Ovary (tissue), 10 donors: ENCODE measurements at places on chromosomes 3 and 15. TPM values are rescaled to one million over a fixed set of nuclear protein-coding genes. Genes with fewer than 3 reads are reported as not detected.

DNA sequence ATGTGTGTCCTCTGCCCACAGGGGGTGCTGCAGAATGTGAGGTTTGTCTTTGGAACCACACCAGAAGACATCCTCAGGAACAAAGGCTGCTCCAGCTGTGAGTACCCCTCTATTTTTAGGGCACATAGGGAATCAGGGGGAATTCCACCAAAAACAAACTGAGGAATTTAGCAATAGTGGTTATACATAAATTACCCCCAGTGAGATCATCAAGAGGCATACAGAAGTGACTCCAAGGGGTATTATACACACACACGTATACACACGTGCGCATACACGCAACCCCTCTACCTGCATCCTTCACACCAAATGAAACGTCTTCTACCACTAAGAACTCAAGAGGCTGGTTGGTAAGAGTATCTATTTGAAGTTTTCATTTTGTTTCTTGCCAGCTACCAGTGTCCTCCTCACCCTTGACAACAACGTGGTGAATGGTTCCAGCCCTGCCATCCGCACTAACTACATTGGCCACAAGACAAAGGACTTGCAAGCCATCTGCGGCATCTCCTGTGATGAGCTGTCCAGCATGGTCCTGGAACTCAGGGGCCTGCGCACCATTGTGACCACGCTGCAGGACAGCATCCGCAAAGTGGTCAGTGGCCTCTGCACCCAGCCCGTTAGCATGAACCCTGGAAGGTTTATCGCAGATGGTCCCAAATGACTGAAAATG, 2.9 kb downstream of the THBS1 start:
- no peaks in the 10 kb centered on the region for H3K36me3 ChIP-seq
- no peak for DNase-seq
- no peak overlapping the region for H3K27ac ChIP-seq

DNA sequence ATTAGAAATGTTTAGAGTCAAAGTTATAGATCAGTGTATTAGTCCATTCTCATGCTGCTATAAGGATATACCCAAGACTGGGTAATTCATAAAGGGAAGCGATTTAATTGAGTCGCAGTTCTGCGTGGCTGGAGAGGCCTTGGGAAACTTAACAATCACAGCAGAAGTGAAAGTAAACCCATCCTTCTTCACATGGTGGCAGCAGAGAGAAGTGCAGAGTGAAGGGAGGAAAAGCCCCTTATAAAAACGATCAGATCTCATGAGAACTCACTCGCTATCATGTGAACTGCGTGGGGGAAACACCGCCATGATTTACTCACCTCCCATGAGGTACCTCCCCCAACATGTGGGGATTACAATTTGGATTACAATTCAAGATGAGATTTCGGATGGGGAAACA, 871.5 kb downstream of the DIPK2A start:
- DNase-seq, result no peak
- no peaks in the 10 kb centered on the region for H3K36me3 ChIP-seq
- no peaks in the 10 kb centered on the region for H3K27me3 ChIP-seq
- no peak overlapping the region for H3K27ac ChIP-seq
- H3K4me3 ChIP-seq, result no peak overlapping the region
- H3K4me1 ChIP-seq, result no peaks in the 10 kb centered on the region

DNA sequence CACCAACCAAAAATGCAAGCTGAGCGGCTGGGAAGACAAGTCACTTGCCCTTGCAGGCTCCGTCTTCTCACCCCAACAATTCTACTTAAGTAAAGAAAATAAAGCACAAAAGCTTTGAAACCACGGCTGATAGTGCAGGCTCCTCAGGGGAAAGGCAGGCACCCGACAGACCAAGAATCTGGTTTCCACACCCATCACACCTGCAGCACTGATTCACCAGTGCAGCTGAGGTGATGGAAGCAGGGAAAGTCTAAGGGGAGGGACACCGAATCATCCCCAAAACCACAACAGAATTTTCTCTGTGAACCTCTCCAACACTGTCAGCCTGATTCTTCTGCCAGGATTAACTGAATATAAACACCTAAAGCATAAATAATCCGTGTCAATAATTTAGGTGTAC, 62.0 kb upstream of the NSMCE3 start:
- H3K27me3 ChIP-seq, result no peaks in the 10 kb centered on the region
- no peaks in the 10 kb centered on the region for H3K4me1 ChIP-seq
- no peak for DNase-seq
- no peak overlapping the region for H3K27ac ChIP-seq

DNA sequence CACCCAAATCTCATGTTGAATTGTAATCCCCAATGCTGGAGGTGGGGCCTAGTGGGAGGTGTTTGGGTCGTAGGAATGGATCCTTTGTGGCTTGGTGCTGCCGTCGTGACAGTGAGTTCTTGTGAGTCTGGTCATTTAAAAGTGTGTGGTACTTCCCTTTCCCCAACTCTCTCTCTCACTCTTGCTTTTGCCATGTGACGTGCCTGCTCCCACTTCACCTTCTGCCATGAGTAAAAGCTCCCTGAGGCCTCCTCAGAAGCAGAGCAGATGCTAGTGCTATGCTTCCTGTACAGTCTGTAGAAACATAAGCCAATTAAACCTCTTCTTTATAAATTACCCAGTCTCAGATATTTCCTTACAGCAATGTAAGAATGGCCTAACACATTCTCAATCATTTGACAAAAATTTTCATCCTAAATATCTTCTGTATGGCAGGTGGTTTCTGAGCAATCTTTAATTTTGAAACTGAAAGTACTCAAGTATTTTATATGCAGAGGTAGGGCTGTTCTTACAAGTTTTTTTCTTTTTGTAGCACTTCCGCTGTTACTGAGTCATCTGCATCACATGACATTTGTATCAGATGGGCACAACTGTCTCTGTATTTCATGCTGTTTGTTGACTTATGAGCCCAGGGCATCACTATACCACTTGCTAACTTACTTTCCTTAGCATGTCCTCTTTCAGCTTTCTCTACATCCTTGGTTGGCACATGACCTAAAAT, 8.8 kb downstream of the RPL39L start:
- DNase-seq, result no peak
- H3K27ac ChIP-seq, result no peak overlapping the region
- H3K4me3 ChIP-seq, result no peak overlapping the region
- no peaks in the 10 kb centered on the region for H3K27me3 ChIP-seq
- no peaks in the 10 kb centered on the region for H3K36me3 ChIP-seq

Gene CXCR6
- 0.25 TPM for total RNA-seq

Gene NEDD4
- 12.6 TPM for total RNA-seq

DNA sequence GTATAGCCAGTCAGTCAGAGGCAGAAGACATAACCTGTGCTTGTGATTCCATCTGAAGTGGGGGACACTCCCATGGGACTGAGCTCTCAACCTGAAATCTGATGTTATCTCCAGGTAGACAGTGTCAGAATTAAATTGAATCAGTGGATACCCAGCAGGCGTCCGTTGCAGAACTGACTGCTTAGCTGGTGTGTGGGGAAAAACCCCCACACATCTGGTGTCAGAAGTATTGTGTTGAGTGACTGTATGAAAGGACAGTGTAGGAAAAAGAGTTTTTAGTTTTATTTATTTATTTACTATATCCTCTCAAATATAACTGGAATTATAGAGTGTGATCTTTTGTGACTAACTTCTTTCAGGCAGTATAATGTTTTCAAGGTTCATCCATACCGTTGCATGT, 10.4 kb downstream of the KPNA4 start:
- no peaks in the 10 kb centered on the region for H3K27me3 ChIP-seq
- H3K36me3 ChIP-seq, result no peaks in the 10 kb centered on the region
- no peak for DNase-seq
- H3K4me3 ChIP-seq, result no peak overlapping the region
- H3K4me1 ChIP-seq, result peaks cover 2% of the 10 kb centered on the region
- H3K27ac ChIP-seq, result no peak overlapping the region
